ENCODE measurements at places on chromosomes 5 and 9.
A peak's percentile ranks its signal among the peaks of the same experiment; 100 is the strongest.

DNA sequence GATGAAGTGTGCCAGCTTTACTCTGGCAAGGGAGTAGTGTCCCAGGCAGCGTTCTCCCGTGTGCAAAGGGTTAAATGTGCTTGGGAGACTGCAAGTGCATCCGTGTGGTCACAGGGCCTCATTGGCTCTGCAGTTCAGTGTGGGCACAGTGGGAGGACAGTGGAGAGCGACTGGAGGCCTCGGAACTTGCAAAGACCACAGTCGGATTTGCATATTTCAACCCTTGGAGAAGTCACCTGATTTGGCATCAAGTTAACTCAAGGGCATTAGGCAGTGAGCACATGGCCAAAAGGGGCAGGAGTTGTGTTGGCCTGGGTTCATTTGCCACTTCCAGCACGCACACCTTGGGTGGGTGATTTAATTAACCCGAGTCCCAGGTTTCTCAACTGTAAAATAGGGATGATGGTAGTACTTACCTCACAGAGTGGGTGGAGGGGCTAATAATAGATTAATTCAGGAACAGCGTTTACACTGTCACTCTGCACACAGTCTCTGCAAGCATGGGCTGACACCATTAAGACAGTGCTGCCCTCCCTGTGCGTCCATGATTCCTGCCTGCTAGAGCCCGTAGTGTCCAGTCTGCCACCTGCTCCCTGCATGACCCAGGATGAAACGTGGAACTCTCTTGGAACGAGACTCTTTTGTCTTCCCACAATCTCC lies 22.7 kb downstream of the JADE2 start:
- no peak for DNase-seq

GRCh38 chr5:1883120-1883924 lies 597 bp upstream of the IRX4 start:
- DNase-seq = no peak

DNA sequence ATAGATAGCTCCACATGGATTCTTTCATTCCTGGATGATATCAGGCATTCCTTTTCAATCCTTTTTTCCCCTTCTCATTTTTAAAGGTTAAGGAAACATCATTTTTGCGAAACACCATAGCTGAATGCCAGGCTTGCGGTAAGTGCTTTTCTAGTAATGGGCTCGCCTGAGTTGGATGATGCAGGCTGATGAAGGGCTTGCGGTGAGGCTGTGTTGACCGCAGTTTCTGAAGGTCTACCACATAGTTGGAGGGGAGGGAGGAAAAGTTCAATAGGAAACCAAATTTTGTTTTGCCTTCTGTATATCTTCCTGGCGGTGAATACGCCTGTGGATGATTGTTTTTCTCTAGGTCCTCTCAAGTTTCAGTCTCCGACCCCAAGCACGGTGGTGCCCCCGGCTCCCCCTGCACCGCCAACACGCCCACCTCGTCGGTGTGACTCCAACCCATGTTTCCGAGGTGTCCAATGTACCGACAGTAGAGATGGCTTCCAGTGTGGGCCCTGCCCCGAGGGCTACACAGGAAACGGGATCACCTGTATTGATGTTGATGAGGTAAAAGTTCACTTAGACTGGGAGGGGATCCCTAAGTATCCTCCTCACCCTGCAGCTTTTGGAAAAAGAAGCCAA lies 24.3 kb downstream of the THBS4 start:
- DNase-seq = no peak

DNA sequence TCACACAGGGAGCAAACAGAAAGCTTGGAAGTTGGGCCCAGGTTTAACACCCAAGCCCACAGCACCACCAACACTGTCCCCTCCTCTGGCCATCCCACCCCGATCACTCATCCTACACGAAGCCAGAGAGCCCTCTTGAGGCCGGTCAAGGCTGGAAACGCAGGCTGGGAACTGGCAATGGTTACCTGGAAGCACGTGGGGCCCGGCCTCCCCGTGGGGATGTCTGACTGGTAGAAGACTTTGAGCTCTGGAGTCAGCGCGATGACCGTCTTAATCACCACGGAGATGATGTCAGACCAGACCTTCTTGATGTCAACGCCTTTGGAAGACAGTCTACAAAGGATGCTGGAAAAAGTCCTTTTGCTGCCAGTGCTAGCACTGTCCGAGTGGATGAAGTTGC lies 104.1 kb downstream of the TTLL11 start:
- no peak for DNase-seq

GRCh38 chr5:4128994-4129393 lies 533.4 kb downstream of the IRX1 start:
- DNase-seq = no peak

DNA sequence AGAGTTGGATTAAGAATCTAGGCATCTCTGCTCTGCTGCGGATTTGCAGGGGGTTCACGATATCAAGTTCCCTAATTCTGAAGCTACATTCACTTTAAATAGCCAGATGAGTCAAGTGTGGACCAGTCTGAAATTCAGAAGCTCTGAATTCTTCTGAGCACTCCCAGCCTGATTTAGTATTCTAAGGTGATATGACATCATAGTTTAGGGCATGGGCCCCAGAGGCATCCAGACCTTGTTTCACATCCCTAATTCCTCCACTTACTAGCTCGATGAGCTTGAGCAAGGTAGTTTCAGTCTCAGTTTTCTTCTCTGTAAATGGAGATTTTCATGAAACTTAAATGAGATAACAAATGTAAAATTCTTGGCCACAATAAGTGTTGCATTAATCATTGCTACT lies 65.2 kb downstream of the TMEM167A start:
- DNase-seq = no peak

DNA sequence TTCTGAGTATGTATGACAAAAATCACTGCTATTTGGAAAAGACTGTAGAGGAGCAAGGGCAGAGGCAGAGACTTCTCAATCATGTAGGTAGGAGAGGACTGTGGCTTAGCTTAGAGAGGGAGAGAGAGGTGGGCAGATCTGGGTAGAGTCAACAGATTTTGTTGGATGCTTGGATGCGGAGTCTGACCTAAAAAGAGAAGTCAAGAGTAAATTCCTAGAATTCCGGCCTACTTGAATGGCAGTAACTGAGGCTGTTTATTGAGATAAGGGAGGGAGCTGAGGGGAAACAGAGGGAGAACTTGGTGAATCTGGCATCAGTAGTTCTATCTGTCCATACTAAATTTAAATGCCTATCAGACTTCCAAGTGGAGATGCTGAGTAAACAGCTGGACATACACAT lies 2.4 kb downstream of the TICAM2 start:
- DNase-seq = no peak

- no peak for DNase-seq
These were observed 135.1 kb downstream of the CSNK1G3 start for GRCh38 chr5:123647066-123647465.

DNA sequence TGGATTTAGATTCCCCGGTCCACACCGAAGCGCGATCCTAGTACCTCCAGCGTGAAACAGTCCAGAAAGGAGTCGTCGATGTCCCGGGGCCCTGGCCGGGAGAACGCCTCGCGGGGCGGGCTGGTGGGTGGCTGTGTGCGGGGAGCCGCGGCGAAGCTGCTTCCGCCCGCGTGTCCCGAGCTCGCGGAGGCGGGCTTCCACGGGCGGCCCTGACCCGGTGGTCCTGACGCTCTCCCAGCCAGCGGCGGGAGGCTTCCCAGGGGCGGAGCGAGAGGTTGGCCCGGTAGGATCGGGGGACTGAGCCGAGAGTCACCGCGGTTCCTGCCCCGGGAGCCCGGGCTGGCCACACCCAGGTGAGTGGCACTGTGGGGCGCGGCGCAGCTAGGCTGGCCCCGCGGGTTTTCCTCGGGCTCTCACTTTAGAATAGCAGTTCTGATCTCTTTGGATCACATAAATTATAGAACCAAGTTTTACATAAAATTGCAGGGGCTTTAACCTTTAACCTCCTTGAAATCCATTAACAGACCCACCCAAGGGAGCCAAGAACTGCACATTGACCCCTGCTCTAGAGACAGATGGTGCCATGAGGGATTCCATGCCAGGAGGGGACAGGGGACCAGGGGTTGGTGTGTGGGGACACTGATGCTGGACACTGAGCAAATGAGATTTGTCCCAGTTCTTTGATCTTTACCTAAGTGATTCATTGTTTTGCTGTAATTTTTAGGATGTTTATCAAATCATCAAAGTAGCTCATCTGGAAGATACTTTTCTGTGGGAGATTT lies 29.2 kb upstream of the IL31RA start:
- DNase-seq = no peak

DNA sequence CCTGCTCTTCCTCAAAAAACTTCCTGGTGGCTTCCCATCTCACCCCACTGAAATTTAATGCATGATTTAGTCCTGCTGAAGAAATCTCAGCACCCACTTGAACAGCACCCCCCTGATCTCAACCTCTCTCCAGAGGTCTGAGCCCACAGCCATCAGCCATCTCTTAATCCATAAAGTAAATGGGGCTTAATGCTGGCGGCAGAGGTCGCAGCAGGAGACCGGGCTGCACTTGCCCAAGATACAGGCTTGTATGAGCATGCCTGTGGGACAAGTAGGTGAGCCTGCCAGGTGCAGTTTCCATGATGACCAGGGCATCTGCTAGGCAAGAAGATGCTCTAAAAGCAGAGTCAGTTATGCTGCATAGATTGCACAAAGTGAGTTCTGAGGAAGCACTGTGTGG lies 52.4 kb upstream of the CTXN3 start:
- DNase-seq = no peak

DNA sequence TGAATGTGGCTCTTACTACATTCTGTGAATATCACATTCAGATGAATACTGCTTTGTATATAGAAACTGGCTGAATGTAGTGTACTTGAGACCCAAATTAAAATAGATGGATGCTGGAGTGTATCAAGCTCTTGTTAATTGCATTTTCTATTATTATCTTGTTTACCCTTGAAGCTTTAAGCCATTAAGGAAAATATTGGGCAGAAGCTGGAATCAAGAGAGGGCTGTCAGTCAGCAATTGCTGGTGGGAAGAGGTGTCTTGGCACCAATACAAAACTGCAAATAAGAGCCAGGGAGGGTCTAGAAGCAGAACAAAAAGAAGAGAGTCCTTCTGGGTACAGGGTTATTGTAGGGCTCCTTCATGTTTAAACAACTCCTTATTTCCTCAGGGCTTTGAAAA lies 38.8 kb downstream of the MUSK start:
- no peak for DNase-seq

DNA sequence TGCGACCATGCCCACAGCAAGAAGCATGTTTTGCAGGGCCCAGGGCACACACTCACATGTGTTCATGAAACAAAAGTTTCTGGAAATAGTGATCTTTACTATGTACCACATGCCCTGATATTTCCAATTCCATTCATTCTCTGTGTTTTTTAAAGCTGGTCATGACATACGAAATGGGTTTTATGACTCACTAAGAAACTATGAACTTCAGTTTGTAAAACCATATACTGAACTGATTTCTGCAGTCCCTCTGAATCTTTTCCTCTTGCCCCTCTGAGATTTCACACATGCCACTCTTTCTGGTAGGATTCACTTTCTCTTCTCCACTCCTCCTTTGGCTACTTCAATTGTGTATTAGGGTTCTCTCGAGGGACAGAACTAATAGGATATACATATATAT lies 416.1 kb upstream of the TRPC7 start:
- DNase-seq = no peak

DNA sequence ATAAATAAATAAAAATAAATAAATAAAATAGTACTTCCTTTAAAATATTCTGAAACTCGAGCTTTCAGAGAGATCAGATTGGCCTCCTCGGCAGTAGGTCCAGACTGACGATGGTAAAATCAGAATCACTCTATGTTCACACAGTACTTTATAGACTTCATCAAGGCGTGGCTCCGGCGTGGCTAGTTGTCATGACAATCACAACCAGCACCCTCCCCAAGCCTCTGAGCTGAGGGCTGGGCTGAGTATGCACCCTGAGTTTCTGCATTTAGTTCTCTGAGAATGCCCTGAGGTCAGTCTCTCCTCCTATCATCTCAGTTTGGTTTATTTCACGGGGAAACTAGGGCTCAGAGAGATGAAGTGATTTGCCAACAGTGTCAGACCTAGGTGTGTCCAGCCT lies 43.3 kb upstream of the BARHL1 start:
- DNase-seq = no peak

- peak; percentile 92 for DNase-seq
These were observed 45.4 kb downstream of the ANXA2R start for GRCh38 chr5:42994555-42995359.

- DNase-seq = no peak
These were observed 73.5 kb downstream of the TRIM32 start for GRCh38 chr9:116760636-116761035.

DNA sequence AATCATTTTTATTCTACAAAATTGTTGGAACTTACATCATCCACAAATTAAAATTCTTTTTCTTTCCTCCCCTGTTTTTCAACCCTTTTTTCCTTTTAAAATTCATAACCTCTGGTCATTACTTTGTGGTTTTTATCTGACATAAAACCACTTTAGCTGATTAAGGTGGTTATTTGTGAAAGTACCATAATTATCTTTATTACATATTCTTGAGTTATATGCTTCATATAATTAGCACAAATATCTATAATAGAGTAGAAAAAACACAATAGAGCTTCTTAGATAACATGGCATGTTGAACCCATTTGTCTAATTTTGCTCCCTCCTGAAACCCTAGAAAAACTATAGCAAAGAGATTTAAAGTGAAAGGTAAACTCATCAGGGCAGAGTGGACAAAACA lies 22.9 kb upstream of the PPIC start:
- DNase-seq = no peak

DNA sequence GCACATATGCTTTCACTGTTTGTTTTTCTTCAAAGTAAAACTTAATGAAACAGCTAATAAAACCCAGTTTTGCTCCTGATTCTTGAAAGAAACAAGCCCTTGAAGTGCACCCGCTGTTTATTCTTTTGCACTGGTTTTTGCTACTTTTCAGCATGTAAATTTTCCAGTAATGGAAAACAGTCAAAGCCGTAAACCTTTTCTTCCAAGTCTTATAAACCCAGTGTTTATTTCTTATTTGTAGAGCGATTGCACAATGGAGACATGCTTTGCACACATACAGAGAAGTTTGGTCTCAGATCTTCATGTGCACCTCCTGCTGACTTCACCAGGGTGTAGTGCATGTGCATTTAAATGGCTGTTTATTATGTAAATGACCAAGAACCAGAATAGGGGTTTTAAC lies 51.8 kb downstream of the ATG10 start:
- no peak for DNase-seq

DNA sequence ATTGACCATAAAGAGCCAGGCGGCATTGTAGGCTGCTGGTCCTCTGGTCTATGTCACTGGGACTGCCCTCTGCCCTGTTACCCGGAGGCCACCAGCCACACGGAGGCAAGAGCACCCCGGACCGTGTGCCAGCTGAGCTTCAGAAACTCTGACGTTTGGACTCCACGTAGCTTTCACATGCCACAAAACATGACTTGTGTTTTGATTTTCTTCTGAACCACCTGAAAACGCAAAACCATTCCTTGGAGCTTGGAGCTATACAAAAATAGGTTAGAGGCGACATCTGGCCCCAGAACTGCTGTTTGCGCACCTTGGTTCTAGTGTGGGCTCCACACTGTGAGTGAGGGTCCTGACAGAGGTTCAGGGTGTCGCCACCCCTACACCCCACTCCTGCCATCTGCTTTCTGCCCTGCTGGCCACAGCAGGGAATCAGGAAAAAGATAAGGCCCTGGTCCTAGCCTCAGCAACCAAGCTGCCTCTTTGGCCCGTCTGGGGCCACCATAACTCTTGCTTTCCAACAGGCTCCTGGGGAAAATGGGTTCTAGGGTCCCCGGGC lies 151.3 kb upstream of the IRX2 start:
- DNase-seq = no peak

GRCh38 chr5:93793159-93793781 lies 51.9 kb upstream of the POU5F2 start:
- no peak for DNase-seq

- DNase-seq = peak; percentile 12
These were observed 54.9 kb upstream of the ZSWIM6 start for GRCh38 chr5:61277190-61277589.

GRCh38 chr5:43279548-43280274 lies 33.5 kb downstream of the HMGCS1 start:
- no peak for DNase-seq
